ENCODE measurements at places on chromosomes 13 and 19.

DNA sequence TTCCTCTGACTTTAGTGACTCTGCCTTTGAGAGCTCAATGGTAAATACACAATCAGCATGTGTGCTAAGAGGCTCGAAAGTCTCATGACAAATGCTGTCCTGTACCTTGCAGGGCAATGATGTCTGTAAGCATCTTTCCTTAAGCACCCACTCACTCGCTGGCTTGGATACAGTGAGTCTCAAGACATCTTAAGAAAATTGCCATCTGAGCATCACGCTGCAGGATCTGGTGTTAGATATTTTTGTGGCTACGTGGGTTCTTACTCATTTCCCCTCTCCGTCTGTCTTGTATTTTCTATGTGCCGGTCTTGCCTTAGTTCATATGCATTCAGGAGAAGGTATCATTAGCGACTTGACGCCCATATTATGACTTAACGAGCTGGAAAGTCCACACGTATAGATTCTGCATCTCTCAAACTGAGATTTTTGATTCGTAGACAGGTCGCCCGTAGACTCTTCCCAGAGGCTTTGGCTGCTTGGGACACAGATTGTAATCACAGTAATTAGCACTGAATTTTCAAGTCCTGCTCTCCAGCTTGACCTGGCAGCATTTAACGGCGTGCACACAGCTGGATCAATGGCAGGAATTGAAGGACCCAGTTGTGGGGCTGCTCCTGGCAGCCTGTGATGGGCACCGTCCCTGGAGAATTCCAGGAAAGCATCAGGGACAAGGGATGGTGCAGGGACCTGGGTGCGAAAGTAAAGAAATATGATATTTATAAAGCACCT is 231.2 kb downstream of the ZIC5 start:
- no peak for DNase-seq

- DNase-seq = no peak
These were observed 15.3 kb downstream of the FPR3 start for GRCh38 chr19:51810223-51810622.

DNA sequence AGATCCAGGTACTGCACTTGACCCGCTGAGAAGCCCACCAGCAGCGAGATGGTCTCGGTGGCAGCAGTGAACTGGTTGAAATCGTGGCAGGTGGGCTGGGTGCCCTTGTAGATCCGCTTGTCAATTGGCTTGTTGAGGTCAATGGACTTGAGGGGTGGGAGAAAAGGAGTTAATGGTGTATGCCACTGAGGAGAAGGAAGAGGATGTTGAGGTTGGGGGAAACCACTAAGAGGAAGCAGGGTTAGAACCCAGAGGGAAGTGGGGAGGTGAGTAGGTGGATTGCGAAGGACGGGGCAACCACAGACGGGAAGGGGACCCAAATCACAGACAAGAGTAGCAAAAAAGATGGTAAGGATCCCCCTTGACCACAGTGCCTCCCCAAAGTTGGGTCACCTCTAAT is 1.7 kb downstream of the DMWD start:
- DNase-seq = no peak

DNA sequence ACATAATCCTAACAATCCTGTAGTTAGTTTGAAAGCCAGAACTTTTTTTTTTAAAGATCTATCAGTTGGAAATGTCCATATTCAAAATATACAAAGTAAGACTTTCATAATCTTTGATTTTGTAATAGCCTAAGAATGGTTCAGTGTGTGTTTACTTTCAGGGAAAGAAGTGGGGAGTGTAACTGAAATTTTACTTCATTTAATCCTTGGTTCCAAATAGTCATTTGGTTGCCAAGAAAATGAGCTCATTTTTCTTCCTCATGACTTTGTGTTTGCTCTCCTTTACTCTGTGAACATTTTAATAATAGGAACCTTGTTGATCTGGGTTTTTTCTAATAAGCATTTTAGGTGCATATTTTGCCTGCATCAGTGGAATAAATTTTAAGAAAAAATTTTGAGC is 278.8 kb downstream of the SLITRK6 start:
- DNase-seq = no peak

DNA sequence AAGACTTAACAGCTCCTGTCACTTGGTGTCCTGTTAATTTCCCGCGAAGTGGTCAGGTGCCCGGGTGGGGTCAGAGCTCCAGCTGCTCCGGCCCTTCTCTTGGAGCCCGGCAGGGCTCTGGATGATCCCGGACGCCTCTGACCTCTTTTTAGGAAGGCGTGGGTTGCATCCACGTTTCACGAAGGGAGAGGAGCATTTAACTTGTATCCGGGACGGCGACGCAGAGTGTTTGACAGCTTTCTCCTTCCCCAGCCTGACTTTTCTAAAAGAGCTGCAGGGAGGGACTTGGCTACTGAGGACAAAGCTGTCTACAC is 656 bp downstream of the ZNF155 start:
- DNase-seq = no peak

All from stimulated activated CD8-positive, alpha-beta memory T cell treated with anti-CD3 and anti-CD28 coated beads, Interleukin-4, amount 100 ng/mL, for 1 hour (primary cell).